GF-D8 (cell line): ENCODE measurements at places on chromosomes 6 and 20.
A peak's percentile ranks its signal among the peaks of the same experiment; 100 is the strongest.

- no peak for DNase-seq
Measured at GRCh38 chr6:78489874-78490273, 377.5 kb upstream of the IRAK1BP1 start.

DNA sequence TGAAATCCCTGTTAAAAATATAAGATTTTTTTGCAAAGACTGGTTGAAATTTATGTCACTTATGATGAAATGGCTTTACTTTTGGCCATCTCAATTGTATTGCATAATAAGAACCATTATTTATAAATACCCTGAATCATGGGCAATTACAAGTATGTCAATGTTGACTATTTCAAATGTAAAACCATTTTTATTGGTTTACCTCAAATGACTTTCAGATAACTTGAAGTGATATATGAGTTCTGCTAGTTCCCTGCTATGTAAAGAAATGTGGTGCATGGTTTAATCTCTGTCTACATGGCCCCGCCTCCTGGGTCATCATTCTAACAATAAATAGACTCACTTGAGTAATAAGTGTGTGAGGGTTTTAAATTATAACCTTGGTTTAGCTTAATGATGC lies 275.6 kb upstream of the PREP start:
- no peak for DNase-seq

DNA sequence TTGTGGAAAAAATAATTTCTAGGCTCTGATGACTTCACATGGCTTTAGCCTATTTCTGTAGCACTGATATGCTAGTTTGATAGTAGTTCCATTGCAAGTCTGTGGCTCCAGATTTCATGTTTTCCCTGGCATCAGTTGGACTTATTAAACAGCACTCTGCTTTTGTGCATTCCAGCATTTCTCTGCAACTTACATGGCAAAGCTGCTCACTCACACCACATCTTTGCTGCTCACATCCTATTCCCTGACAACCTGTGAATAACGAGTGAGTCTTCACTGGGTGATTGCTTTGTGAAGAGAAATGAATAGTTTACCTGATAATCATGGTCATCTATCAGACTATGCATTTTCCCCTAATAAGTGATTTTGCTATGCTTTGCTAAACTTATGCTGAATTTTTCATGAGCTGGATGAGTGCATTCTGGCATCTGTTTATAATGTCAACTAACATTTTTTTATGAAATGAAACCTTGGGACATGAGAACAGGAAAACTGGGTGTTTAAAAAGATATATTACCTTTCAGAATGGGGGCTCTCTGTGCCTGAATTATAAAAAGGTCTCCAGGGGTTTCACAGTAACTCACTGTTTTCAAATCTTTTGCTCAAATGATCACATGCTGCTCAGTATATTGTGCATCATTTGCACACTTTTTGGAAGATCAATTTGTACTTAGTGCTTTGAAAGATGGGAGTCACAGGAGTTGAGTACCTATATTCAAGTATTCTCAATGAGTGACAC lies 301.8 kb downstream of the TBC1D32 start:
- DNase-seq = no peak

GRCh38 chr20:1619861-1620444 lies at the start of gene SIRPB1:
TSS of gene SIRPB1 (minus strand) at chr20:1620009. CDS start at chr20:1619944, 65 bp downstream.
- peak; percentile 95 for DNase-seq

DNA sequence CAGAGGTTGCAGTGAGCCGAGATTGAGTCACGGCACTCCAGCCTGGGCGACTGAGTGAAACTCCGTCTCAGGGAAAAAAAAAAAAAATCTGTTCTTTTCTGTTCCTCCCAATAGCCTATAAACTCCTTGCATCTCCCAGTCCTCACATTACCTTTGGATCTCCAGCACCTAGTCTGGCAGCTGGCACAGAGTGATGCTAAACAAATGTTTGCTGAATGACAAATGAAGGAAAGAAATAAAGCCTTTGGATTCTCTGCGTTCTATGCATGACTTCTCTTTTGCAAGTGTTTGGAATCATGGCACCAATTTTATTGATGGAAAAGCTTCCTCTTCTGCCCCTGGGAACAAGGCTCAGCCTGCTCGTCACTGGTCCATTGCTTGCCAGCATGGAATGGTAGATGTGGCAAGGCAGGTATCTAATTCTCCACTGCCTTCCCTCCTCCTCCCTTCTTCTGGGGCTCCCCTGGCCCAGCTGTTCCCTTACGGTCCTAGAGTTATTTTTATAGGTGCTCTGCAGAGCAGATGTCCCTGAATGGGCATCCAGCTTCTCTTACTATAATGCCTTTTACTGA lies 53.6 kb upstream of the FYN start:
- DNase-seq = no peak

- DNase-seq = peak; percentile 16
Measured at GRCh38 chr6:75893058-75893775, 144.2 kb downstream of the MYO6 start.

GRCh38 chr6:163327921-163328320 lies 86.6 kb upstream of the QKI start:
- no peak for DNase-seq

DNA sequence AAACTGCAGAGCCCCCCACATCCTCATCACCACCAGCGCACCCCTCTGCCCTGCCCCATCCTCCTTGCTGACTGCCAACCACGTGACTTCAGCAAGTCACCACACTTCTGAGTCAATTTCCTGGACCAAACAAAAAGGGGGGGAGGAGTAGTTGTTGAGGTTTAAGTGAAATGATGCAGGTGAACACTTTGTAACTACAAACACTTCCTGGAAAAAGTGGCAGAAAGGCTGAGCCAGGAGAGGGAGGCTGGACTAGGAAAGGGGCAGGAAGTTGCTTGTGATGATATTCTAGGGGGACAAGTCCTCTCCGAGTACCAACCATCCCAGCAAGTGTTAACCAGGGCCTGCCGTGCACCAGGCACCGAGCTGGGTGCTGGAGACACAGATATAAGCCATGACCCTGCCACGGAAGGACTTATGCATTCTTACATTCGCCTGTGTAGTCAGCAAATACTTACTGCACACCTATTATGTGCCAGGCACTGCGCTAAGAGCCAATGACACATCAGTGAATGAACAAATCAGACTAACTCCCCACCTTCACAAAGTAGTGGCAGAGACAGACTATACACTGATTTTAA lies 67.3 kb downstream of the PREX1 start:
- peak; percentile 83 for DNase-seq

- DNase-seq = no peak
Measured at GRCh38 chr20:44405257-44405656, 49.8 kb downstream of the HNF4A start.

DNA sequence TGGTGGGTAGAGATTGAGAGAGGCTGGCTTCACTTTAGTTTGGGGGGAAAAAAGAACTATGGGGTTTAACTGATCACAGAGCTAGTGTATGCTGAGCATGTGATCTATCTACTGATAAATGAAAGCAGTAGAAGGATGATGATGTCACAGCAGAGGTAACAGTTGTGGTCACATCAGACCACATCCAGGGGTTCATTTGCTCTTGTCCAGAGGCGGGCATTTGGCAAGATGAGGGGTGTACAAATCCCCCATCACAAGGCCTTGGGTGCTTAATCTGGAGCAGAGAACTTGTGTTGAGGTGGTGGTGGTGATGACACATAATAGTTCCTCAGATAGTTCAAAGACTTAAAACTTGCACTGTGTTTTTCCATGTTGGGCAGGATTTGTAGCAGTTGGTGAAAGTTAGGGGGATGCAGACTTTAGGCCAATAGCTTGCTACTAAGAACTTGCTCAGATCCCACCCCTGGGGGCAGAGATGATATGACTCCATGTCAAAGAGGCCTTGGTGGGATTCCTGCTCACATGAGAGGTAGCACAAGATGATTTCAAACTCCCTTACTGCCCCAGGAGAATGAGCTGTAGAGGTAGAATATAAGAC lies 63.4 kb downstream of the PRDM1 start:
- DNase-seq = no peak

- DNase-seq = no peak
Measured at GRCh38 chr6:18335948-18336347, 51.2 kb upstream of the RNF144B start.

GRCh38 chr20:45448270-45448669 lies 21.3 kb upstream of the WFDC2 start:
- DNase-seq = no peak

DNA sequence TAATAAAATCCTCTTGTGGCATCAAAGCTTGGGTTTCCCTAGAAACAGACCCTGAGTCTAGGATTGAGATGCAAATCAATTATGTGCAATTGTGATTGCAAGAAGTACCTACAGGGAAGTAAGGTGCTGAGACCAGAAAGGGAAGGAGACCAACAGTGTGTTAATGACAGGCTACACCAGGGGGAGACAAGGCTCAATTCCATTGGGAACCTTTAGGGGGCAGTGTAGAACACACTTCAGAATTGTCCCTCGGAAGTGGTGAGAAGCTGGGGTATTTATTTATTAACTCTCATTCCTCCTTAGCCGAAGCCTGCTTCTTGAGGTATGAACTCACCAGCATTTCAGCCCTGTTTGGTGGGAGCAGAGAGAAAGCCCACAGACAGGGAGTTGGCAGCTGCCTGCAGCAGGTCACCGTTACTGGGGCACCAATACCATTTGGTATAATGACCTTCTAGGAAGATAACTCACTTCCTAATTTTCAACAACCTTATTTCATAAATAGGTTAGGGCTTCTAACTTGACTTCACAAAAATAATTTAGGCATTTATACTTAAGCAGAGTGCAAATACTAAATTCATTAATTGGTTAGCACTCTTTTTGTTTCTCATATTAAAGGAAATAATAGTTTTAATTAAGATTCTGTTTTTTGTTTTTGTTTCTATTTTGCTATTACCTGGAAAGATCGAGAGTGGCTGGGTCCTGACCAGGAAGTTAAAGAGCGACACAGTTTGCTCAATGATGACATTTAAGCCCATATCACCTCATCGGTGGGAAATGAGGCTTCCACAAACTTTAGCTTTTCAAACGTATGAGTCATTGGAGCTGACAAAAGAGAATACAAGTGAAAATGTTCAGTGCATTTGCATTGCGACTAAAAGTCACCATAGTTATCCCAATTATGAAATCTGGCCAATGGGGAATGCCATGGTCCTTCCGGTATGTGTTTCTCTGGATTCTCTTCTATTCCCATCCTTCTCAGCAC lies 94.8 kb downstream of the BTBD3 start:
- peak; percentile 67 for DNase-seq

DNA sequence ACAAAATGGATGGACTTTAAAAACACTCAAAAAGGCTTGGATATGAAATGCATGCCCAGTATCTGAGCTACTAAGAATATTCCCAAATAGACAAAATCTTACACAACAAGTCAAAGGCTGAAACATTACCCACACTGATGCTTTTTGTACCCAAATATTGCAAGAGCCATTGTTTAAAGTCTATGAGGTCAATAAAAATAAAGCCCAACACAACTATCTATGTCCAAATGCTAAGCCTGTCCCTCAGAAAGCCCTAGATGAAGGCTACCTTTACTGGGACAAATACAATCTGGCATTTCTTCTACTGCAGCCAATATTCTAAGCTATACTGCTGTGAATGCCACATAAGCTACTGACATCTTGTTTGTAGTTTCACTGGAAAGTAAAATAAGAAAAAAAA lies 54.3 kb downstream of the RALGAPA2 start:
- DNase-seq = no peak

DNA sequence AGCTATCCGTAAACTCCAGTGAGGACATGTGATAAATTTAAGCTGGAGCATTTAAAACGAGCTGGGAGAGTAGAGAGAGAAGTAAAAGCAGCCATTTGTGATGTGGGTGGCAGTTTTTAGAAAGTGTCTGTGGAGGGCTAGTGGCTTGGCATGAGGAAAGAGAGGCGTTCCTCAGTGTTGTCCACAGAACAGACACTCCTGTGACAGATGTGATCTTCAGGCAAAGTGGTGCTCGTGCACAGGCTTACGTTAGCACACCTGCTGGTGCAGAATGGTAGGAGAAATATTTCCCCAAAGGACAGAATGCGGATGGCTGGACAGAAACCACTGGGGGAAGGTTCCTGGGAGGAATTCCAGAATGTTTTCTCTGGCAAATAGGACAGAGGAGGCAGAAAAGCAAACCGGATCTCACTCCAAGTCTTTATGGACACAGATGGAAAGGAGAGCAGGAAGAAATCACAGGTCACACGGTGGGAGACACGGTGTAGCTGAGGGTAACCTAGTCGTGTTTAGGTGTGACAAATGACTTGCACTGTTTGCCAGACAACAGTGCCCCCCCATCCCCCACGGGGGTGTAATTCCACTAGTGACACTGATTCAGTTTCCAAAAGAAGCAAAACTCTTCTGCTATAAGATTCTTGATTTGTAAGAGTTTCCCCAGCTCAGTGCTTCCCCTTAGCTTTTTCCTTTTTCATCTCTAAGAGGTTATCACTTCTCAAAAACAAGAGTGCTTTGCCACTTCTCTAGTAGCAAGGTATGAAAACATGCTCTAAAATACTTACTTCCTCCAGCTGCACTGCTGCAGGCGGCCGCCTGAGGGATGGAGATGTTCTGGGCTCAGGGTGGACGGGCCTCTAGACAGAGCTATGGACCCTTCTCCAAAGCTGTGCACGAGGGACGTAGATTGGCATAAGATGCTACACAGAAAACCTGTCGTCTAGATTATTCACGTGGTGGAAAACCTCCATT lies 293.2 kb downstream of the QKI start:
- no peak for DNase-seq

DNA sequence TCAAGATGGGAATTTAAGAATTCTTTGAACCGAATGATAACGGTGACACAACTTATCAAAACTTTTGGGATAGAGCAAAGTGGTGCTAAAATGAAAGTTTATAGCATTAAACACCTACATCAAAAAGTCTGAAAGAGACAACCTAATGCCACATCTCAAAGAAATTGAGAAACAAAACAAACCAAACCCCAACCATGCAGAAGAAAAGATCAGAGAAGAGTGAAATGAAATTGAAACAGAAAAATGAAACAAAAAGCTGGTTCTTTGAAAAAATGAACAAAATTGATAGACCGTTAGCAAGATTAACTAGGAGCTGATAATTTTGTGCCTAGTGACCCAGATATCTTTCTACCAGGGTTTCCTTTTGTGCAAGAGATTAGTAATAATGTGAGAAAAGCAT lies 248.0 kb upstream of the EYS start:
- DNase-seq = no peak

DNA sequence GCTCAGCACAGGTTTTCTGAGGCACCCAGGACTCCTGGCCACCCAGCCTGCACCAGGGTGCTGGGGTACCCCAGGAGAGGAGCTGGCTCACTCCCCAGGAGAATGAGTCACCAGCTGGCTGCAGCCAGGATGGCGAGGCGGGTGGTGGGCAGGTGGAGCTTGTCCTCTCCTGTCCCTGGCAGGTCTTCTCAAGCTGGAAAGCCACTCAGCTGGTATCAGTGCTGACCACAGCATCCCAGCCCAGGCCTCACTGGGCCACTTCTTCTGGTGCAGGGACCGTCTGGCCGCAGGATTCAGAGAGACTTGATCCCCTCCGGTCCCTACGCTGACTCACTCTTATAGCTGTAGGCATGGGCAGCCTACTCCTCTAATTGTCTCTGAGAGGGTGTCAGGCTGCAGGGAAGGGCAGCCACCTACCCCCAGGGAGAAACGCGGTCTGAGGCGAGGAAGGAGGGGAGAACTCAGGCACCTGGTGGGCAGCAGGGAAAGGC lies 22.2 kb downstream of the TFEB start:
- no peak for DNase-seq

- DNase-seq = no peak
Measured at GRCh38 chr20:58112017-58112781, 116.3 kb downstream of the ANKRD60 start.

- no peak for DNase-seq
Measured at GRCh38 chr6:158631678-158632537, 12.6 kb downstream of the DYNLT1 start.

- DNase-seq = peak; percentile 90
Measured at GRCh38 chr6:99016355-99016754, 68.6 kb upstream of the FBXL4 start.

- no peak for DNase-seq
Measured at GRCh38 chr6:399785-400534, 8.4 kb downstream of the IRF4 start.

- DNase-seq = no peak
Measured at GRCh38 chr6:16576451-16577368, 184.6 kb downstream of the ATXN1 start.
